OCI-LY7 (cell line): ENCODE measurements at places on chromosomes 5 and 9.

GRCh38 chr9:73042155-73042554 lies 89.3 kb upstream of the ALDH1A1 start:
- DNase-seq, result no peak

- DNase-seq, result no peak
These were observed 467.3 kb upstream of the PIK3R1 start for GRCh38 chr5:67748165-67748690.

DNA sequence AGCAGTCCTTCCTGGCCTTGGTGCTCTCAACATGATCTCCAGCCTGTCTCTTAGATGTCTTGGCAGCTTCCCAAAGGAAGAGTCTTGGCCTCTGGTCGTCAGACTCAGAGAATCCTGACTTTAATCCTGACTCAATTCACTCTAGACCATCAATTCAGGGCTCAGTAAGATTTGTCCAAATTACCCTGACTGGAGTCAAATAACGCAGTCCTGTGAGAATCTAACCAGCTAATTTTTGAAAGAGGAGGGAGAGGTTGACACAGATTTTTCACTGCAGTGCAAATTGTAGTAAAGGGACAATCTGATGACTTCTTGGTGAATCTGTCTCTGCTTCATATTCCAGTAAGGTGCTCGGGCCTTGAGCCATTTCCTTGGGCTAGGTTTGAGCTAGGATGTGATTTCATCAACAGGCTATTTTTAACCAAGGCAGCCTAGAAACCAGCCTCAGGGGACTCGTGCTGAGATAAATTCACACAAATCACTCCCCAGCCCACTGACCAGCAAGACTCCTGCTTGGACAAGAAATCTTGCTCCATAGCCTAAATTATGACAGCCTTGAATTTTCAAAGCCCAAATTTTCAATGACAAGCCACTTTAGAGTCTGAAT lies 257.4 kb downstream of the ENC1 start:
- no peak for DNase-seq

- DNase-seq, result no peak
These were observed 9.0 kb downstream of the FXN start for GRCh38 chr9:69044240-69045219.

GRCh38 chr9:110546411-110546871 lies 33.1 kb downstream of the SVEP1 start:
- DNase-seq, result no peak

DNA sequence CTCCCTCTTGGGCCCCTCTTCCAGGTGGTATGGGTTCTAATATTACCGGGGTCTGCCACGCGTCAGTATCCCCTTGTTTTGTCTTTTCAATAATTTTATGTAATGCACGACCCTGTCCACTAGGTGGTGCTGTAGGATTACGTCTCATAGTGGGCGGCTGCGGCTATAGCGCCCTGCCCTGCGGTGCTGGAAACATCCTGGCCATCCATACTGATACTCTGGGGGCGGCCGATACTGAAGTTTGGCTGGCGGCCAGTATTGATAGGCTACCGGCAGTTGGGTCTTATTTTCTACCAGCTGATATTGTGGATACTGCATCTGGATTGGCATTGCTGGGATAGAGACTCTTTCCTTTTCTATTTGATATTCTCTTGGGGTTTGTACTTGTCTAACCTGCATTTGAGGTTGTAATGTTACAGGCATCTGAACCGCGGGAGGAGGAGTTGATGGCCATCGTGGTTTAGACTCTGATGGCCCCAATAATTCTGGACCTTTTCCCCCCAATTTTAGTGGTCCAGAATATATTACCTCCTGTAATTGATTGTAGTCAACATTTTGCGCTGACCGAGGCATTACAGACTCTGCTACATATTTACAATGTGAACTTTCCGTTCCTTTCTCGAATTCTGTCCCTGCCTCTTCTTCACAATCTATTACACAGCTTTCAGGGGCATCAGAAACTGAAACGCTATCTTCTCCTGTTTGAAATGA lies 3.3 kb upstream of the TMEM141 start:
- peak; percentile 83 for DNase-seq

GRCh38 chr5:61790678-61791077 lies 458.6 kb downstream of the ZSWIM6 start:
- no peak for DNase-seq

DNA sequence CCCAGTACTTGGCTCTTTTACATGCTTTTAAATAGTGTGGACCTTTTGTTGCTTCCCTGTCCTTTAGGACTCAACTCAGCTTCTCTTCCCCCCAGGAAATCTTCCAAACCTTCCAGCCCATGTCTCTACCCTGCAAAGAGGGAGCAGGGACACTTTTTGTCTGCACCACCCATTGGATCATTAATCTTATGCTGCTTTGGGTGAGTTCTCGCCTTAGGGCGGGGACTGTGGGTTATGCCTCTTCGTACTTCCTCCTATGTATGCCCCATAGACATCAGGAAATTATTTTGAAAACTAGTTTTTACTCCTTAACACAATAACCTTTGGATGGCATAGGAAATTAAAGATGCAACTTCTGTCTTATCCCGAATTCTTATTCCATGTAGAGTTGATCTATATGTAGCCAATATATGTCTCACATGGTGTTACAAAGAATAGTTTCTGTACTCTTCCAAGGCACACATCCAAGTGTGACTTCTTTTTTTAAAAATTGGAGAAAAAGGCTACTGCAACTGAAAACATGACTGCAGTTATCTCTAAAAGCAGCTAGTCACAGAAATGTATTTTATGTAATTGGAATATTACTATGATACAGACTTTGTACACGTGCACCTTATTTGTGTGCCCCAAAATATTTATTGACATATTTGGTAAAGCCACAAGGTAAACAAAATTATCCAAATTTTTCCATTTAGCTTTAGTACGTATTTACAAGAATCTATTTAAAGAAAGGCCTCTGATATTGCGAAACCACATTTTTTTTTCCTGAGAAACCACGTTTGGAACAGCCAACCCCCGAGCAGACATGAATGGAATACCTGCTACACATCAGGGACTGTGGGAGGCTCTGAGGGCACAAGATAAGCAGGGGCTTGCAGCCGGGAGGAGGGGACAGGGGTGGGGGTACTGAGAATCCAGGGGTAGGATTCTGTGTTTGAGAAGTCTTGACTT lies 133.6 kb downstream of the WDR41 start:
- DNase-seq, result no peak

DNA sequence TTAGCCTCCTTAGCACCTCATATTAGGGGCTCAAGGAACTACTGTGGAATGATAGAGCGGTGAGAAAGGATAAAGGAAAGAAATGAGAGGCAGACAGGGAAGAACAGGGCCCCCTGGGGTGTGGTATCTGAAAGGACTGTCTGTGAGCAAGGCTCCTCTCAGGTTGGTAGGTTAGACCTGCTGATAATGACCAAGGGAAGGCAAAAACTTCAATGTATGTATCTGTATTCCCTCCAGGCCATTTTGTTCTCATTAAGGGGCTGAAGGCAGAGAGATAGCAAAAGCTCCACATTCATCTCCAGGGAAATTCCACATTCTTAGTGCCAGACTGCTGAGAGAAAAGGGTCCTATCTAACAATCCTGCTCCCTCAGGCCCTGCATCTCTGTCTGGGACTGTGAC lies 28.6 kb downstream of the TRIM32 start:
- no peak for DNase-seq
